ENCODE measurements at places on chromosomes 6 and 20.

DNA sequence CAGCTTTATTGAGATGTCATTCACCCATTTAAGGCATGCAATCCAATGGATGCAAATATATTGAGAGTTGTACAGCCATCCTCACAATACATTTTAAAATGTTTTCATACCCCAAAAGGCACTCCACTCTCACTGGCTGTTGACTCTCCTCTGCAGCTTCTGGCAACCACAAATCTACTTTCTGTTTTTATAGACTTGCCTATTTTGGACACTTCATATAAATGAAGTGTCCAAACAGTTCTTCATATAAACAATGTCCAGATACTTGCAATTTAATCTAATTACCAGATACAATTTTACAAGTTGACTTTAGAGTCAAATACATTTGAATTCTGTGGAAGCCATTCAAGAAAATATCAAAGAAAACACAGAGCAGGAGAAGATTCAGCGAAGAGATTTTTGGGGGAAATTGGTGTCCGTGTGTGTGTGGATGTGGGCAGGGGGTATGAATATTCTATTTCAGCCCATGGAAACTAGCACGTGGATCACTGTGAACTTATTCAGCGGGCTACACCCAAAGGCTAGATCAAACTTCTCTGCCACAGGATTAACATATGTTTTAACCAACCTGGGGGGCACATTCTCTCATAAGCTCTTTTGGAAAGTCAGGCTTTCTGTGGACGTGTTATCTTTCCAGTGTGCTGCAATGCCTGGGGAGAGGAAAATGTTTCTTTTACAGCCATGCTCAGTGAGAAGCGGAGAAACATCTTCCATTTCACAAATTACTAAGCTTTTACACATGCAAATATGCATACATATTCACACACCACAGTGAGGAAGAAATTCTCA is 73.9 kb downstream of the PLG start:
- DNase-seq = no peak

DNA sequence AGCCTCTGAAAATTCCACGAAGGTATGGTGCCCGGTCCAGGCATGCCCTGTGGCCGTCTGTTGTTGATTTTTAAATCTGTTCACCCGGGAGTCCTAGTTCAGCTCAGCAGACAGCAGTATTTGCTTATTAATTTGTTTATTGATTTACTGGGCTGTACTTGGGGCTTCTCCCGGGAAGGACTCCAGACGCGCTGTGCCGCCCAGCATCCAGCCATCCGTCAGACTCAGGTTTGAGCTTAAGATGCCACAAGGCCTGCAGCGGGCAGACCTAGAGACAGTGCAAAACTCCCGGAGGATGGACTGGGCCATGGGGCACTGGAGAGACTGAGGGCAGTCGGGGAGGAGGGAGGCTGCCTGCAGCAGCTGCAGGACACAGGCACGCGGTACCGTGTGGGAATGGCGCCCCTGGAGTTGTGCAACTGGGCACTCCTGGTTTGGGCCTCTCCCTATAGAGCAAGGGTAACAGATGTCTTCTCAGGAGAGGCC is 17.3 kb upstream of the CCDC167 start:
- DNase-seq = no peak

DNA sequence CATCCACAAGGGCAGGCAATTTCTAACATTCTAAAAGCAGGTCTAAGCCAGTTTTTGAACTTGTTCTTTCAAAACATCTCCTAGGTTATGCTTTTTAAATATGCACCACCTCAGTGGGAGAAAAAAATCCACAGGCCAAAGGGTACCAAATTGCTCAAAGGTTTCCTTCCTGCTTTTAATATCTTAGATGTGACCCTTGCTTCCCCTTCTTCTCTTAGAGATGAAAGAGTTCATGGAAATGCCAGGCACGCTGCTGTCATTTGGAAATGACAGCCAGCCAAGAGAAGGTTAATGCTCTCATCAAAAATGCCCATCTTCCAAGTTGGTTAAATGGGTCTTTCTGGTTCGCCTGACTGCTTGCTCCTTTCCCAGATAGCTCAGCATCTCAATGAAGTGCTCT is 497.1 kb downstream of the CD83 start:
- DNase-seq = no peak

GRCh38 chr6:169955731-169956437 is 204.5 kb downstream of the ERMARD start:
- DNase-seq = no peak

GRCh38 chr6:36834576-36835341 is 4.5 kb downstream of the CPNE5 start:
- DNase-seq = no peak

GRCh38 chr6:144475411-144475810 is 190.3 kb downstream of the UTRN start:
- no peak for DNase-seq

- DNase-seq = no peak
These were observed 455.0 kb downstream of the RFPL4B start for GRCh38 chr6:112802144-112802543.

DNA sequence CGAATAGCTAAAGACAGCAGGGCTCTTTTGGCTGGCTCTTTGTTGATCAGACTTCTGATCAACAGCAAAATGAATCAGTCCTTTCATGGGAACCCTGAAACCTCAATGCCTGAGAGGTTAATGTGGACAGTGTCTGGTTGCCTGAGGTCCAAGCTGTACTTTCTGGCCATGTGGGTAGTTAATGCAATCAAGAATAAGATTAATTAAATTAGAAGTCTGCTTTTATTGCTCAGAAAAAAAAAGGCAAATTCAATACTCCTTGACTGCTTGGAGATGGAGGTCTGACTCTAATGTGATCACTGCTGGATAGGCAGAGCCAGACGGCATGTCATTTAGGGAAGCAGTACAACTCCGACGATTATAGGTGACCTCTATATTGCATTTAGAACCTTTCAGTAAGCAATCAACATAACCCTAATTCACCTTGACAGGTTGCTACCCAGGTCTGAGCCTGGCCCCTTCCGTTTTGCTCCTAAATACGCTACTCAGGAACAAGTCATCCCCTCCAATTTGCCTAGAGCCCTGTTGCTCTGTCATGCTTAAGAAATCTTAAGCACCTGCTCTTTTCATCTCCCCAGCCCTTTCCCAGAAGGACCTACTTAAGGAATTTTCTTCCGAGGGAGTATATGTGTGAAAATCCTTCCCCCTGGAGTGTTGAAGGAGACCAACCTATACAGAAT is 370.0 kb upstream of the SPTLC3 start:
- no peak for DNase-seq

Data from HCT116 (cell line).